ENCODE measurements at places on chromosomes 7 and 10.
A peak's percentile ranks its signal among the peaks of the same experiment; 100 is the strongest.

- DNase-seq = no peak
Observed at GRCh38 chr7:49527182-49527581, 246.3 kb upstream of the VWC2 start.

GRCh38 chr7:85262891-85263290, 76.0 kb upstream of the SEMA3D start:
- DNase-seq = no peak

DNA sequence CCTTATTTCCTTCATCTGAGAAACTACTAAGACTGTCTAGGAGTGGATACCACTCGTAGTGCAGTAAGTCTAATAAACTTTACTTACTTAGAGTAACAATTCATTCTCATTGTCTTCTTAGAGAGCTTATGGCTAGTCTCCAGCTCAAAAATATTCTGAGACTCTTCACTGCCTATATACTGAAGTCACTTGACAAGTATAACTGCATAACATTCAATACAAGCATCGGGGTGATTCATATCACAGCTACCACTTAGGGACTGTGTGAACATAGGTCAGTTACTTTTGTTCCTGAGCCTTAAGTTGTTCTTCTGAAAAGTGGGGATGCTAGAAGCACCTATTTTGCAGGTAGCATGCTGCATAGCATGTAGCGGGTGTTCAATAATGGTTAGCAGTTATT, 111.0 kb downstream of the HTR7 start:
- no peak for DNase-seq

DNA sequence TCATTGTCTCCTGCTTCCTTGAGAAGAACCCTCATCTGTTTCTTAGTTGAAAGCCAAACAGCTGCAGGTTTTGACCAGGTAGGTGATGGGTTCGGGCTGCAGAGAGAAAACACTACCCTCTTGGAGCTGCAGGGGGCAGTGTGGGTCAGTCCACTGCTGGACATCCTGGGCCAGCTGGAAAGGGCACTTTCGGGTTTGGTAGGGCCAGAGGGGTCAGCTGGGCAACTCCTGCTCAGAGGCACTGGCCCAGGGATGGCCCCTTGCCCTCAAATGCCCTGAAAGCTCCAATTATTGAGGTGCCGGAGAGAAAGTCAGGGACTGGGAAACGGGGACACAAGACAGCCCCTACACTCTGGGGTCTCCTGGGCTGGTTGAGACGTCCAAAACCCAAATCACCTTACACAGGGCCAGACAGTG, 90.7 kb downstream of the MKI67 start:
- no peak for DNase-seq

- DNase-seq = no peak
Observed at GRCh38 chr10:116133634-116134033, 139.4 kb downstream of the GFRA1 start.

DNA sequence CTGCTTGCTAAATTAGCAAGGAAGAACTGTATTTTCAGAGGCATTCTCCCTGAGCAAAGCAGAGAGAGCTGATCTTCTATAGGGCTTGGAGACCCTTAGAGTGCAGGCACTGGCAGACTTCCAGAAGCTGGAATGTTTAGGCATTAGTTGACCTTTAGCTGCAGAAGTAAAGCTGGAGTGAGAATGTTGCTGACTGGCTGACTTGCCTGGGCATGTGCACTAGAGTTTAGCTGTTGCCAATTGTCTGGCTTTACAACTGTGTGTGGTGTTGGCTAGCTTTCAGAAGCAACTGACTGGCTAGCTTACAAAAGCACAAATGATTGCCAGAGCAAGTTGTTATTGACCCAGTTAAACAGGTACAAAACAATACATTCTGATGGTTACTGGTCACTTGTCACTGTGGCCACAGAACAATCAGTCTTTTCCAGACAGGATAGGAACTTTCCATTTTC, 25.1 kb downstream of the FAM13C start:
- peak; percentile 79 for DNase-seq

DNA sequence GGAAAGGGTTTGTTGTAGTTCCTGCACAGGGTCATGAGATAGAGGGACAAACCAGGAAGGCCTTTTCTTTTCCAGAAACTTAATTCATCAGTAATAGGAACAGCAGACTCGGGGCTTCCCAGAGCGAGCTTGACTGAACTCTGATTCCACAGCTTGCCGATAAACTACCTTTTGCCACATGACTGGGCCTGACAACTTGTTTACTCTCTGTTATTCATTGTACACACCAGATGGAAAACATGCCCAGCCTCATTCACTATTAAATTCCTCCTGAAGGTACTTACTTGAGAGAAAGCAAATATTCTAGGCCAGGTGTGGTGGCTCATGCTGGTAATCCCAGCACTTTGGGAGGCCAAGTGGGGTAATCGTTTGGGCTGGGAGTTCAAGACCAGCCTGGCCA, 77.1 kb upstream of the FGFR2 start:
- no peak for DNase-seq

GRCh38 chr7:105636982-105637381, 55.7 kb upstream of the EFCAB10 start:
- no peak for DNase-seq

DNA sequence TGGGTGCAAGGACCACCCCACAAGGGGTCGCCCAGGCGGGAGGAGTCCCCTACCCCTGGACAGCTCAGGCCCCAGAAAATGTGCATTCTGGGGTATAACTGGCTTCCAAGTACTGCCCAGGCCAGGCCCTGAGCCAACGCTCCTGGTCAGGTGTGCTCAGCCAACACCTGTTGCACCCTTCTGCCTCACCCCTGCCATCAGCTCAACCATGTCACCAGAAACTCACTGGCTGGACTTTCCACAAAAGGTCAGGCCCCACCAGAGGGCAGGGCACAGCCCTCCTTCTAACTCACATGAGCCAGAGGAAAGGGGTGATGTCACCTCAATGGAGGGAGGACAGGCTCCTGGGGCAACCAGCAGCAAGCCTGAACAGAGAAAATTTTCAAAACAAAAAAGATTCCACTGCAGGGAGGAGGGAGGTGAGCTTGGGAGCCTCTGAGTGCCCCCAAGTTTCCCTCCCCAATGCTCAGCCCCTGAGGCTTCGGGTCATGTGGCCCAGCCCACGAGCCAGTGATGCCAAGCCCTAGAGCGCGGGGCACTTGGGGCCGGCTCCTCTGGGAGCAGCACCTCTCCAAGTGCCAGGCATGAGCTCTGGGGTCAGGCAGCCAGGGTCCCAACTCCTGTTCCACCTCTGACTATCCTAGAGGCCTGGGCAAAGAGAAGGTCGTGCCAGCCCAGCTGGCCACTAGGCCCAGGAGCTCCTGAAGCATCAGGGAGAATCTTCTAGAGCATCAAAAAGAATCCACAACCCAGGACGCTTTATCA, 2.2 kb downstream of the OGDHL start:
- no peak for DNase-seq

- no peak for DNase-seq
Observed at GRCh38 chr7:102814025-102814471, 65.2 kb downstream of the FAM185A start.

- no peak for DNase-seq
Observed at GRCh38 chr7:131173145-131173890, 154.4 kb upstream of the MKLN1 start.

DNA sequence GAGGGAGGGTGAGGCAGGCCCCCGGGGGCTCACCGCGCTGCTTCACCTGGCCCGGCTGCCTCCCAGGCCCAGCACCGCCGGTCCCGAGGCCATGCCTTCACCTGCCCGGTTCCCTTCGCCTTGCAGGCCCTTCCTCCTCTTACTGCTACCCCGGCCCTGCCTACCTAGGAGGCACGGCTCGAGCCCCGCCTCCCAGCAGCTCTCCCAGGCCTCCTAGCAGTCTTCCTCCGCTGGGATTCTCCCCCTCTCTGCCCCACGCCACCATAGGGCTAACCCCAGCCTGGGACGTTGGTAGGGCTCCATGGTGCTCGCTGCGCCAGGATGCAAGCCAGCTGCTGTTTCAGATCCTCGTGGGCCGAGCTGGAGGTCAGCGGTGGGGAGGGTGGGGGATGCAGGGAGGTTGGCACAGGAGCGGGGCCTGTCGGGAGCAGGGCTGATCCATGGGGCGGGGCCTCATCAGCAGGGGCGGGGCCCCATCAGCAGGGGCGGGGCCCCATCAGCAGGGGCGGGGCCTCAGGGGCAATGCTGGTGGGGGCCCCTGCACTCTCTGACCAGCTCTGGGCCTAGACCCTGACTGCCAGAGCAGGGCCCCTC, 63.3 kb downstream of the RASGEF1A start:
- peak; percentile 30 for DNase-seq

GRCh38 chr7:120353171-120353570, 80.2 kb downstream of the KCND2 start:
- no peak for DNase-seq

DNA sequence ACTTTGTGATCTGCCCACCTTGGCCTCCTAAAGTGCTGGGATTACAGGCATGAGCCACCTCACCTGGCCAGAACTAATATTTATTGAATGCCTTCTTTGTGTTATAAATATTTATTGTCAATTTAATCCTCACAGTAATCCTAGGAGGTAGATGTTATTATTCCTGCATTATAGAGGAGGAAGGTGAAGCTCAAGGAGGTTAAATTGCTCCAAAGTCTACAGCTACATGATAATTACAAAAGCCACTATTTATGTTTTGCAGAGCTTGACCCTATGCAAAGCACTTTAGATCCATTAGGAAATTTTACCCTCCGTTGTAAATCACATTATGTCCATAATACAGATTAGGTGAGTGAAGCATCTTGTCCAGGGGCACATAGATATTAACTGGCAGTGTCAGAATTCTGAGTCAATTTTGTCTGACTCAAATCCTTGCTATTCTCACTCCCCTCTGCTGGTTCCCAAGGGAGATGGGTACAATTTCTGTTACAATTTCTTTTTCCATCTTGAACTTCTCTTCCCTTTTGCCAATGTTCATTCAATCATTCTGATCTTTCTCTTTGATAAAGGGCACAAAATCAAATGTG, 25.7 kb upstream of the CDK14 start:
- no peak for DNase-seq

- no peak for DNase-seq
Observed at GRCh38 chr10:42482411-42482810, 156.0 kb downstream of the ZNF33B start.

DNA sequence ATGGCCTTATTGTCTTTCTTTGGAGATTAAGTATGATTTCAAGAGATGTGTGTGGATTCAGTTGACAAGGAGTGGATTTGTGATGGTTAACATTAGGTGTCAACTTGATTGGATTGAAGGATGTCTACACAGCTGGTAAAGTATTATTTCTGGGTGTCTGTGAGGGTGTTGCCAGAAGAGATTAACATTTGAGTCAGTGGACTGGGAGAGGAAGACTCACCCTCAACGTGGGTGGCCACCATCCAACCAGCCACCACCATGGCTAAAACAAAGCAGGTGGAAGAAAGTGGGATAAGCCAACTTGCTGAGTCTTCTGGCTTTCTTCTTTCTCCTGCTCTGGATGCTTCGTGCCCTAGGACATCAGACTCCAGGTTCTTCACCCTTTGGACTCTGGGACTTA, 76.1 kb downstream of the GPR37 start:
- DNase-seq = no peak

DNA sequence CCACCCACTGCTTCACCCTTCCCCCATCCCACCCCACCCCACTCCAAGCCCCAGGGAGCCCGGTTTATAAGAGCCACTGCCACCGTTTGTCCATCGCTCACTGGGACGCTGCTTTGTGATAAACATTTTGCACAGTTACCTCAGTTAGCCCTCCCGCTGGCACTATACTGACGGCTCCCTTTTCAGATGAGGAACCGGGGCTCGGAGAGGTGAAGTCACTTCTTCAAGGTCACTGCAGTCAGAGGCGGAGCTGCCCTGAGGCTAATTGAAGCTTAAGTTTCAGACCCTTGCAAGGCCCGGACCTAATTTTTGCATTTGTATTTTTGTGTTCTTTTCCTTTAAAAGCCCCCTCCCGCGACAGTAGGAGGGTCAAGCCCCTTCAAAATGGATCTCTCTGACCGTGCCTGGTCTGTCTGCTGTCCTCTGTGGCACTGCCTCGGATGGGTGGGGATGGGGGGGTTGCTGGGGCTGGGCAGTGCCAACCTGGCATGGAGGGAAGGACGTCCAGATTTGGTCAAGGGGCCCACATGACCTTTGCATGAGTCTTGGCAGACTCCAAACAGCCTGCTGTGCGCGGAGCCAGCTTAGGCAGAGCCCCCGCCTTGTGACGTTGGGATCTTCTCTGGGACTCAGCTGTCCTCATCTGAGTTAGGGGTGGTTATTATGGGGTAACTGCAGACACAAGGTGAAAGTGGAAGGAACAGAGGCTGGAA, 17.7 kb upstream of the NODAL start:
- DNase-seq = no peak

DNA sequence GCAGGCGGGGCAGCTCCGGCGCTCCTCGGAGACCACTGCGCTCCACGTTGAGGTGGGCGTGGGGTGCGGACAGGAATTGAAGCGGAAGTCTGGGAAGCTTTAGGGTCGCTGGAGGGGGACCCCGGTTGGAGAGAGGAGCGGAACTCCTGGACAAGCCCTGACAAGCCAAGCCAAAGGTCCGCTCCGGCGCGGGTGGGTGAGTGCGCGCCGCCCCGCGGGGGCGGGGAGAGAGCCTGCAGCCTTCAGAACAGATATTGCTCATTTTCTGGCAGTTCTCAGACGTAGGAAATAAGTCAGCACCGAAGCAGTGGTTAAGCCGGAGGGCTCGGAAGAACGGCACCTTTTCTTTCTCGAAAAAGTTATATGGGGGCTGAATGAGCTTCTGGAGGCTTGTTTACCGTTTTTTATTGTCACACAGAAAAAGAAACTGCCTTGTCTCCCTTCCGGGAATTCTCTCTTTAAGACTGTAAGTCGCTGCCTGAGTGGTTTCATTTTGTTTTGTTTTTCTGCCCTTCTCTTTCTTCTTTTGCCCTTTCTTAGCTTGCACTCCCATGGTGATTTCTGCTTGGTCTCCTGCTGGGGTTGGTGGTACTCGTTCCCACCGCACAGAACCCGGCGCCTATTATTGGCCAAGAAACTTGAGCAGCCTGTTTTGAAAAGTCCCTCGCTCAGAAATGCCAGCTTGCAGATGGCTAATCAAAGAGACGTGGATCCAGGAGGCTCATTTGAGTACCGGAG, 732 bp downstream of the FAS start:
- DNase-seq = peak; percentile 23

DNA sequence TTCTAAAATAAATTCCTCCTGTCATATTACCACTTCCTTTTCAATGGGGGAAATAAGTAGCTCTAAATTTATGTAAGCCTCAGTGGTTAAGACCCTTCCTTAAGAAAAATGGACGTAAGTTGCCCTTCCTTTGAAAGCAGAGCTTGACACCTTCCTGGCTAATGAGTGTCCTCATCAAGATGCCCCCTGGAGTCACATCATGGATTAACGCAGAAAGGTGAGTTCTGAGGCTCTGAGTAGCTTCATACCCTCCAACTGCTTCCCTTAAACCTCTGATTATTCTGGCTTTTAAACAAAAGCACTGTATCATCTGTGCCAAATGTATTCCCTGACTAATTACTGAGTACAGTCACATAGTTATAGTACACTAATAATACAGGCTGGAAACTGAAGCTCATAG, 14.7 kb downstream of the KCTD7 start:
- no peak for DNase-seq

DNA sequence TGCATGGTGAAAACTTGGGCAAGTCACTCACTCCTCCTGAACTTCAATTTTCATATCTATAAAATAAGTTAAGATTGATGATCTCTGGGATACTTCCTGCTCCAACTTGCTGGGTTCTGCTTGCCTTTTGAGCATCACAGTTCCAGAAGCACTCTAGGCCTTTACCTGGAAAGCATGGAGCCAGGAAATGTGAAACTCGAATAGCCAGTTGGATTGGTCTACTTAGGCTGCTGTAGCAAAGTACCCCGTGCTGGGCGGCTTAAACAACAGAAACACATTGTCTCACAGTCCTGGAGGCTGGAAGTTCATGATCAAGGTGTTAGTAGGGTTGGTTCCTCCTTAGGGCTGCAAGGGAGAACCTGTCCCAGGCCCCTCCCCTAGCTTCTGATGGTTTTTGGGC, 64.5 kb downstream of the NAMPT start:
- no peak for DNase-seq

- DNase-seq = no peak
Observed at GRCh38 chr7:83593921-83594475, 54.9 kb downstream of the SEMA3E start.
